ENCODE measurements at places on chromosomes 5 and 9.

- no peak for DNase-seq
These were observed 262.5 kb downstream of the DOCK8 start for GRCh38 chr9:477193-477592.

DNA sequence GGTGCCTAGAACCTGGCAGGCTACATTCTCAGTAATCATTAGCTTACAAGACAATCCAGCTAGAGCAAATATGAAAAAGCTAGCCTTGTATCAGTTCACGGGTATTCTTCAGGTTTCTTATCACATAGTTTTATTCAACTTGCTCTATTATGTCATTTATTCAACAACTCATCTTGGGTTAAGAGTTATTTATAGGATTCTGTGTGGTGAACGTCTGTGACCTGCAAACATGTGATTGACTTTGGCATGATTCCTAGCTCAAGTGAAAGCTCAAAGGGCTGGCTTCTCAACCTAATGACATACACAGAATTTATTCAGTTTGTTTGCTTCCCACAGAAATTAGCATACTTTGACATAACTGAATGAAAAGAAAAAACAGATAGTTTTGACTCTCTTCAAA lies 173.1 kb downstream of the PLPPR1 start:
- DNase-seq = no peak

GRCh38 chr9:110217656-110218099 lies 9.7 kb upstream of the C9orf152 start:
- DNase-seq = peak; percentile 48

DNA sequence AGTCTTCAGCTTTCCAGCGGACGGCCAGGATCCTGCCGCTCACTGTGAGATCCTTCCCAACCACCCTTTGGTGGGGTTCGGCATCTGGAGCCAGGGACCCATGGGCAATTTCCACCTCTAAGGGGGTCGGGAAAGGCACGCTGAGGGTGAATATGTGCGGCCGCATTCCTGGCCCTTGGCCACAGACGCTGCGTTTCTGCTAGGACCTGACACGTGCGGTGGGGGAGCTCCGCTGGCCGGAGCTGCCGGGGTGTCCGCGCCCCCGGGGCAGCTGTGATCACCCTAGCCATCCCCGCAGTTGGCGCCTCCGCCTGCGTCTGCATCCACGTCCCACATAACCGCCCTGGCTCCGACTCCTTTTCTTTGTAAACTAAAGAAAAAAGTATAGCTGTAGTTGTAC lies 5.3 kb upstream of the DNAJA1 start:
- no peak for DNase-seq

GRCh38 chr9:69376651-69377050 lies 51.6 kb downstream of the ENTREP1 start:
- DNase-seq = peak; percentile 87

DNA sequence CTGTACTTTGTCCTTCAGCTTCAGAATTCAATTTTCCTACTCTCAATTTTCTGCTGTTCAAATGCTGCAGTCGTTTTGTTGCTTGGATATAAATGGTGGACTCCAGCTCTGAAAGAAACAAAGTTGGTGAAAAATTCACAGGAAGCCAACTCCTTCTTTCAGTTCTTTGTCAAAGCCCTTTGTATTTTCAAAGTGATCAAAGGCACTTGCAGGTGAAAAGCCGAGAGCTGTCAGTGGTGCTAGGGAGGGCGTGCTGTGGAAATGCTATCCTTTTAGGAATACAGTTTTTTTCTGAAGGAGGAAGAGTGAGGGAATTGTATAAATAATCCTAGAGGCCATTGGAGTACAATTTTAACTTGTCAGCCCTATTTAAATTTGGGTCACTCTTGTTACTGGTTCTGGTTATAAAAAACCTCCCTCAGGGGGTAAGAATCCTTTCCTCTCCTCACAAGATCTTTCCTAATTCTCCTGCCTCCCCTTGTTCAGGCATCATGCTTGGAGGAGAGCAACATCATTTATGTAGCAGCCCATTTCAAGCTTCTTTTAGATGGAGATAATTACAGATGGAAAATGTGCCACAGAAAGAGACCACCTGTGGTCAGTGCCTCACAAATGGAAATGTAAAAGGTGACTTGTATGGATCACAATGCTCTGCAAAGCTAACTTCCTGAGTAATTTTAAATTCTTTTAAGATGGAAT lies 62.5 kb upstream of the GHR start:
- no peak for DNase-seq

- DNase-seq = peak; percentile 22
These were observed 36.3 kb upstream of the PAM start for GRCh38 chr5:102718819-102719218.

- no peak for DNase-seq
These were observed 15.0 kb upstream of the VAV2 start for GRCh38 chr9:134007150-134007549.

DNA sequence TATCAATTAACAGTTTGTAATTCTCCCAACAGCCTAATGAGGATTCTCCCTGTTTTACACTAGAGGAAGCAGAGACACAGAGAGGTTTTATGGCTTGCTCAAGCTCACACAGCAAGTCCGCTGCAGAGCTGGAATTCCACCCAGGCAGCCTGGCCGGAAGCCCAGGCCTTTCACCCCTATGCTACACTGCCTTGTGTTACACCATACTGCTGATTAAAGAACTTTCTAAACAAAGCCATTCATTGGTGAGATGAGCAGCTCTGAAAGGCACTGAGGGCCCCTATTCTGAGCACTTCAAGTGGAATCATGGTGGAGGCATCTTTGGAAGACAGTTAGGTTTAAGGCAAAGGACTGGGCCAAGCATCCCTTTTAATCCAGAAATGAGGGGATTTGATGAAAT lies 14.7 kb upstream of the LARP1 start:
- DNase-seq = peak; percentile 56

DNA sequence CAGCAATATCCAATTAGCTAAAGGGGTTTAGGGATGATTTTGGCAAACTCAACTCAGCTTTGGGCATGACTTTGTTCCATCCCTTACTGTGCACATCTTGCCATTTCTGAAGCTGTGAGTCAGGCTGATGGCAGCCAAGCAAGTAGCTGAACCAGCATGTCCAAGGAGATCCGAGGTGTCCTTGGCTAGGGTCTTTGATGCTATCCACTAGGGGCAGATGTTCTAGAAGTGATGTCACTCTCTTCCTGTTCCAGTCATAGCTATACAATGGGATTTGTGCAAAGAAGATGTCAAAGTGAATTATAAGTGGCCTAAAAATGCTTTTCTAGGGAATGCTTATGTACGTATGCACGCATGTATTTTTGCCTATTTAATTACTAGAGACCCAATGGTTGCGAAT lies 160.8 kb upstream of the PAPPA start:
- peak; percentile 40 for DNase-seq

DNA sequence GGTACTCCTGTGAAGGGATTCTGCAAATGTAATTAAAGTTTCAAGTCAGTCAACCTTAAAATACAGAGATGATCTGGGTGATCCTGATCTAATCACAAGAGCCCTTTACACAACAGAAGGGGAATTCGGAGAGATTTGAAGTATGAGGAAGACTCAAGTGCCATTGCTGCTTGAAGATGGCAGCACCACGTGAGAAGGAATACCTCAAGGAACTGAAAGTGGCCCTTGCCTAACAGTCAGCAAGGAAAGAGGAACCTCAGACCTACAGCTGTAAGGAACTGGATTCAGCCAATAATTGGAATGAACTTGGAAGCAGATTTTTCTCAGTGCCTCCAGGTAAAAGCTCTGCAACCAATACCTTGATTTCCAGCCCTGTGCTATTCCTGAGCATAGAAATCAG lies 87.4 kb downstream of the THBS4 start:
- DNase-seq = no peak

DNA sequence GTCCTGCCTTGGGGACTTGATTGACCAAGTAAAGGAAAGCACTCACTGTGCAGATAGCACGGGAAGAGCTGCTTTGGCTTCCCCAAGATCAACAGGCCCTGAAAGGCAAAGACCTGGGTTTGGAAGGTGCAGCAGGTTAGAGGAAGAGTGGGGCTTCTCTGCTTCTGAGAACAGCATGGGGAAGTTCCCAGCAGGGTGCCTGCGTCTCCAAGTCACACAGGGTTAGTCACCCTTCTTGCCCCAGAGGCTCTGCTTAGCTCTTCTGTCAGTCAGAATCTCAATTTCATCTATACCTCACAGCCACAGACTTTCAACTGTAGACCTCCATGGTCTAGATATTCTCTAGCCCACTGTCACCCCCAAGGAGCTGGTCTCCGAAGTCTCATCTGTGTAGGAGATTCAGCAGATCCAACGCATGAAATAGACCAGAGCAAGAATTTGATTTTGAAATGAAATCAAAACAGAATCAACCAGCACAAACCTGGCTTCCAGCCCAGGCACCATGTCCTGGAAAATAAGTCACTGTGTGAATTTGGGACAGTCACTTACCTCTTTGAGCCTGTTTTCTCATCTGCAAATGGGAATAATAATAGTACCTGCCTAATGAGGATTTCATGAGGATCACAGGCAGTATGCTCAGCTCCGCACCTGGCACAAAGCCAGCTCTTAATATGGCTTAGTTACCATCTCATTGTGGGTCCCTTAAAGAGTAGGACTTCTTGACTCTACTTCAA lies 64.0 kb downstream of the SFXN1 start:
- DNase-seq = no peak

- DNase-seq = no peak
These were observed 9.7 kb upstream of the CYSTM1 start for GRCh38 chr5:140165101-140165922.

DNA sequence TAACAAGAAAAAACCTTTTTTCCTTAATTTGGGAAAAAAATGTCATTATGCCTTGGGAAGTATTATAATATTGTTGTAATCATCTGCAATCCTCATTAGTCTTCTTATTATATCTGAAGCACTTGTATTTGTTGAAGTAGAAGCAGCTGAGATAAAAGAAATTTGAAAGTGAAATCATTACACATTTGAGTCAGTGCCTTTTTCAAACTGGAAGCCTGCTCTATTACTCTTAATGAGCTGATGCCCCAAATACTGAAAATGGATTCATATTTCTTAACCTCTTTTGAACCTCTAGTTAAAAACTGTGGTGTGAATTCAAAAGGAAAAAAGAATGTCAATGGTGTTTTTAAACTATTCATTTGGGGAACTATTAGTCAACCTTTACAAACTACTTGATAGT lies 1027.7 kb downstream of the NR2F1-AS1 start:
- no peak for DNase-seq

DNA sequence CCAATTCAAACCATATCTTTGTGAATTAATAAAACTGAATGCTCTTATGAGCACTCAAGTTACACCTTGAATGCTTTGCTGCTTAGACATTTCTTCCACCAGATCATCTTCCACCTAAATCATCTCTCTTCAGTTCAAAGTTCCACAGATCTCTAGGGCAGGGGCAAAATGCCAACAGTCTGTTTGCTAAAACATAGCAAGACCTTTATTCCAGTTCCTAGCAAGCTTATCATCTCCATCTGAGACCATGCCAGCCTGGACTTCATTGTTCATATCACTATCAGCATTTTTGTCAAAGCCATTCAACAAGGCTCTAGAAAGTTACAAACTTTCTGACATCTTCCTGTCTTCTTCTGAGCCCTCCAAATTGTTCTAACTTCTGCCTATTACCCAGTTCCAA lies 119.8 kb downstream of the GIN1 start:
- DNase-seq = no peak

DNA sequence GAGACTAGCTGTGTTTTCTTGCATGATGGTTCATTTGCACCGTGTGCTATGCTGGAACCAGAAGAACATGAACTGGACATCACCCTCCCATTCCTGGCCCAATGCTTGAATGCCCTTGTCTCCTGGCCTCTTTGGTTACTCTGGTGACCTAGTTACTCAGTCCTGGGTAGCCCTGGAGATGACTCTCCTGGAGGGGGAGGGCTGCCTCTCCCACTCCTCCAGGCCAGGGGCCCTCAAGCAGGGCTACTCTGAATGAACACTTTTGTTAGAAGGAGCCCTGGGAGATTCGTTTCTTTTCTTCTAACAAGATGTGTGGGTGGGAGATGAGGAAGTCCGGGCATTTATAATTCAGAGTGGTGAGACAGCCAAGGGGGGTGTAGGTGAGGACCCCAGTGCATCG lies 12.0 kb upstream of the NKX2-5 start:
- DNase-seq = no peak

DNA sequence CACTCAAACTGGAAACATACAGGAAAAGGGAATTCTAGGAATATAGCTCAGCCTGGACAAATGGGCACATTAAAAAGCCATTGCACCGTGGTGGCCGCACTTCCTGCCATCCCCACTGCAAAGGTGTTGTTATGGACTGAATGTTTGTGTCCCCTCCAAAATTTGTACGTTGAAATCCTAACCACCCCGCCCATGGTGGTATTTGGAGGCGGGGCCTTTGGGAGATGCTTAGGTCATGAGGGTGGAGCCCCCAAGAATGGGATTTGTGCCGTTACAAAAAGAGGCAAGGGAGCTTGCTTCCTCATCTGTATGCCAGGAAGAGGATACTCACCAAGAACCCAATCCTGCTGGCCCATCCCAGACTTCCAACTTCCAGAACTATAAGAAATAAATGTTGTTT lies 1.1 kb upstream of the CMBL start:
- no peak for DNase-seq

GRCh38 chr9:111633389-111633736 lies 2.2 kb downstream of the DNAJC25 start:
- no peak for DNase-seq

GRCh38 chr9:89194421-89195130 lies 16.0 kb upstream of the SHC3 start:
- no peak for DNase-seq

DNA sequence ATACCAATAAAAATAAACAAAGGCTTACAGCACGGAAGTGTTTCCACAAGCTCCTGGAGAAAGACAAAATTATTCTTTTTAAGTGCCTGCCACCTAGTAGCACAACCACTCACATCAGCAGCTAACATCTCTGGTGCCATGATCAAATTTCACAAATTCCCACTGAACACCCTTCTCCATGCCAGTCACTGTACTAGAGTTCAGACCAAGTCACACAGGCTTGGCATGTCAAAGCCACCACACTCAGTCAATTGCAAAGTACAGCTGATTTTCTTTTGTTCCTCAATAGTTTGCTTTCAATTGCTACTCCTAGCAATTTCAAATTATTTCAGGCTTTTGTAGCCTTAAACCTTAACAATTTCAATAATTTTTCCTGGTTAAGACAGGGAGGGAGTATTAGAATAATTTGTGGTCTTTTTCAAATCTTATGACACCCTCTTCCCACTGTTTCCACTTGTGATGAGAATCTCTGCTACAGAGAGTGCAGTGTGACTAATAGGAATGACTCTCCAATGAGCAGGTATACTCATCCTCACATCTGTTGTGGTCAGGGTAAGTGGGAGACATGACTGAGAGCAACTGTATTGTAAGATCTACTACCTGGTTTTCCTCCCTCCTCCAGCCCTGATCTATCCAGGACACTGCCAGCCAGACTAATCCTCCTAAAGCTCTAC lies 46.2 kb downstream of the RNF145 start:
- DNase-seq = peak; percentile 51

All from AG08395 (cell line).